ENCODE measurements at places on chromosomes 3 and 15.

GRCh38 chr3:49722896-49723295, 855 bp downstream of the GMPPB start:
- no peak for DNase-seq

DNA sequence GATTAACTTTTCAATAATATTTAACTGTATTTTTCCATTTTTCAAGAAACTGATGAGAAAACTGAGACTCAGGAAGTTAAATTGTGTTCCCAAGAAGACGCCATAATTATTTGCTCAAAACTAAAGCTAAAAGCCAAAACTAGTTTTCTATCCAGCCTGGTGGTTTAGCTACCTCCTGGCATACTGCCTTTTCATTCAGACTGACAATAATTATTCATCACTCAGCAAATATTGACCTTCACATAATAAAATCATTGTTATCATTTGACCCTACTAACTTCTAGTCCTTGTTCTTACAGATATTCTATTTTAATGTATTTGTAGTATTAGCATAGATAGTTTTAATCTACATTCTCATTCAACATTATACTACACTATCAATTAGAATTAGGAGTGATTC, 210.6 kb upstream of the GADL1 start:
- no peak for DNase-seq

DNA sequence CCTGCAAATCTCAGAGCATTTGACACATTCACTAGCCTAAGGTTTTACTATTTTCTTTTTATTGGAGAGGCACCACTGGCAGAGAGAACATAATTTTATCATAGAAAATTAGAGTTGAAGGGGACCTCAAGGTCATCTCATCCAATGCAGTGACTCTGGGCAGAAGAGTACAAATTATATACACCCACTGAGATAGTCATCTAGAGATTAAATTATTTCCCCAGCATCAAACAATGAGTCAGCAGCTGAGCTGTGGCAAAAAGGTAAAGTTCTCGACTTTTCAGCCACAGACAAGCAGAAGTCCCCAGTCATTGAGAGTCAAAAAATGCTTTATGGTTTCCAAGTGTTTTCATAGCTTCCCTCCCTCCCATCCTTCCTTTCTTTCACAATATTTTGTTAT, 39.3 kb upstream of the SEMA6D start:
- no peak for DNase-seq

DNA sequence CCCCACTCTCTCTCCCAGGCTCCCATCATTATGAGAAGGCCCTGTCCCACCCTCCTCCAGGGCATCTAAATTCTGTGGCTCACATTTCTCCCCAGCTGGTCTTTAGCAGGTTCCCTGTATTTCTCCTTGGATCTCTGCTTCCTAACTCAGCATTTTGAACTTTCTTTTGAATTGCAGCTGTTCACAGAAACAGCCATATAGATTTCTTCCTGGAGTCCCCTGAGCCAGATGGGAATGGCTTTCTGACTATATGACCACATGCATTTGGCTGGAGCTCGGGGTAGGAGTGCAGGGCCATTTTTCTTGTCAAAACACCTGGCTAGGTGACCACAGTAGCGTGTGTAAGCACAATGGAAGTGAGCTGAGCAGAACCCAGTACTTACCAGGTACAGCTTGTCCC, 22.0 kb downstream of the RBP2 start:
- no peak for DNase-seq

DNA sequence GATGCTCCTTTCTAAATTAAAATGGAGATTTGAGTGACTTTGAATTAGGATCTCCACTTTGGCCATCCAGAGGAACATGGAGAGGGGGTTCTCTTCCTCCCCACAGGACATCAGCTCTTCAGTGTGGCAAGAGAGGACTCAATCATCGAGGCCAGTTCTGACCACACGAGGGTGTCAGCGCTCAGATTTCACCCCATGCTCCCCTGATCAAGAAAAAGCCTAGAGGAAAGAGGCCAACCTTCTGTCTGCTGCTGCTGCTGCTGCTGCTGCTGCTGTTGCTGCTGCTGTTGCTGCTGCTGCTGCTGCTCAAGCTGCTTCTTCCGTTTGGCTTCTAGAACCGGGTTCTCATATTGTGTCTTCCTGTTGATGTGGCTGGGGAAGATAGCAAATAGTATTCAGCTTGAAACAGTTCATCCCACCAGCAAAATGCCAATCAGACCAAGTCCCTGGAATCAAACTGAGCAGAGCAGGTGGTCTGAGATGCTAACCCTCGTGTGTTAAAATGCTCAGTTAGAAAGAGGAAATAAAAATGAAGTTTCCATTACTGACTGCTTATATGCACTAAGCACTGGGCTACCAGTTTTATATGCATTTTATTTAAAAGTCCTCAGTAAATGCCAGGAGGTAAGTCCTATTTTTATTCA, 599.0 kb downstream of the MAGI1 start:
- DNase-seq: no peak

- DNase-seq: no peak
Measured at GRCh38 chr3:66633402-66634381, 132.9 kb upstream of the LRIG1 start.

DNA sequence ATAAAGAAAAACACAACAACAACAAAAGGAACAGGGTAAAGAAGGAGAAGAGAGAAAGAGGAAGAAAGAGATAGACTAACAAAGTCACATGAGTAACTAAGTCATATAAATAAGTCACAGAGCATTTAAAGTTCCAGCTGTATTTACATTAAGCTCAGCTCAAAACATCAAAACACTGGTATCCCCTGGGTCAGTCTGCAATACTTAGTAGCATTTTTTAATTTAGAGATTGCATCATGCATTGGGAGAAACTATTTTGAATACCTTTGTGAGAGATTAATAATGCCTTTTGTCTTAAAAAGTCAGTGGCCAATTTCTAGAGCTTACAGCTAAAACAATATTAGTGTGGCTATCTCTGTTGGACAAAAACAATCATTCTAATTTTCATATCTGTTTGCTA, 78.4 kb downstream of the NEK10 start:
- no peak for DNase-seq

GRCh38 chr15:38877471-38877870, 312.9 kb upstream of the RASGRP1 start:
- DNase-seq: no peak

- DNase-seq: no peak
Measured at GRCh38 chr3:116342499-116342898, 102.8 kb downstream of the LSAMP start.

GRCh38 chr15:47987461-47987860, 133.3 kb upstream of the SLC24A5 start:
- DNase-seq: no peak

- DNase-seq: no peak
Measured at GRCh38 chr3:100602506-100603444, 6.6 kb upstream of the ADGRG7 start.

GRCh38 chr3:42159147-42159546, 68.0 kb downstream of the TRAK1 start:
- no peak for DNase-seq

DNA sequence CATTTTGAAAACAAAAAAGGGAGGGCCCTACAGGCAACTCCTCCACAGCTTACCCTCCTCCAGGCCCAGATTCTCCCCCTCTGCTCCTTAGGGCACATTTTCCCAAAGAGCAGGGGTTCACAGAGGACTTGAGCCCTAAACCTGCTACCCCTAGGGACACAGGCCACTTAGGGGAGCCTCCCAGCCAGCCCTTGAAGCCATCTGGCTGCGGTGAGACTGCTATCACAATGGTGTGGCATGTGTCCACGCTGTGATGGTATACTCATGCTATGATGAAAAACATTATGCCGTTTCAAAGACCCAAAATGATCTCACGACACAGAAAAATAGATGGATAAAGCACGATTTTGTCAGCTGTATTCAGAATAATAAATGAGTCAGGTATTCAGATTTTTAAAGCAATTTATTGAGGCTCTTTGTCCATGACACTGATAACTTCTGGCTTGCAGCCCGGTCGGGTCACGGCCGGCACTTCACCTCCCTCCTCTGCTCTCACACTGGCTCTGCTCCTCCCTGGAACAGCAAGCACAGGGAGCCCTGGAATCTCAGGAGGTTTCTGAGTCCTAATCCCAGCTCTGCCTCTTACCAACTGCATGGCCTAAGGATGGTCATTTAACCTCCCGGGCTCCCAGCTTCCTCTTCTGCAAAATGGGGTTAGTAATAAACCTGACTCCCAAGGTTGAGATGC, 115.3 kb downstream of the MEGF11 start:
- no peak for DNase-seq

GRCh38 chr3:8423307-8423706, 78.3 kb upstream of the LMCD1 start:
- no peak for DNase-seq

- no peak for DNase-seq
Measured at GRCh38 chr15:60590935-60591495, 112.1 kb upstream of the ICE2 start.

GRCh38 chr3:10551139-10551538, 45.8 kb upstream of the ATP2B2 start:
- DNase-seq: no peak

GRCh38 chr15:59847968-59848367, 156.1 kb upstream of the FOXB1 start:
- DNase-seq: no peak

DNA sequence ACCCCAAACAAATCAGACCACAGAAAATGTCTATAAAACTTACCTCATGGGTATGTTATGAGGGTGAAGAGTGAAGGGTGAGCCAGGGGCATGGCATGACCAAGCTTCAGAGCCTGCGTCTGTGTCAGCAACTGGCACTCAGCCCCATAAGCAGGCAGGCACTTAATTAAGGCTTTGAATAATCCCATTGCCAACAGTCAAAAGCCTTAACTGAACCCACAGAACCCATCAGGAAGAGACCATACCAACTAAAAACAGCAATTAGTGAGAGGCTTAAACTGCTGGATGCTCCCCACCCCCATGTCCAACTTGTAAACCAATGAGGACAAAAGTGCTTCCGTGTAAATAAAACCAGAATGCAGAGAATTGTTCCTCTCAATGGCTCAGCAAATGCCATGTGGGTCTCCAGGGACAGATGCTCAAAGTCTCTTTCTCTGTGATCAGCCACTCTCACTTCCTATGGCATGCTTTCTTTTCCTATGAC, 126.0 kb downstream of the MYLK start:
- DNase-seq: no peak

DNA sequence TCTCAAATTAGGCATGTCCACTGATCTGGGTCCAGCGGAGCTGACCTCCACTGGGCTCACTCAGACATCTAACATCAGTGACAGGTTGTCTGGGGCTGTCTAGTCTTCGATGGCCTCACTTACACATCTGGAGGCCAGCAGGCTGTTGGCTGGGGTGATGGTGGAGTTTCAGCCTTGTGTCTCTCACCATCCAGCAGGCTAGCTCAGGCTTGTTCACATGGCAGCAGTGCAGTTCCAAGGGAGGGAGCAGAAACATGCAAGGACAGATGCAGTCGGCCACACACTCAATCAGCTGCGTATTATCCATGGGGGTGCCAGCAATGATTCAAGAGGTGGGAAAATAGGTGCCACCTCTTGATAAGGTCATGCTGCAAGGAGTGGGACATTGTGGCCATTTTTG, 292.5 kb downstream of the SHQ1 start:
- DNase-seq: no peak

- peak; percentile 4 for DNase-seq
Measured at GRCh38 chr15:76904461-76905012, 603 bp downstream of the SCAPER start.

DNA sequence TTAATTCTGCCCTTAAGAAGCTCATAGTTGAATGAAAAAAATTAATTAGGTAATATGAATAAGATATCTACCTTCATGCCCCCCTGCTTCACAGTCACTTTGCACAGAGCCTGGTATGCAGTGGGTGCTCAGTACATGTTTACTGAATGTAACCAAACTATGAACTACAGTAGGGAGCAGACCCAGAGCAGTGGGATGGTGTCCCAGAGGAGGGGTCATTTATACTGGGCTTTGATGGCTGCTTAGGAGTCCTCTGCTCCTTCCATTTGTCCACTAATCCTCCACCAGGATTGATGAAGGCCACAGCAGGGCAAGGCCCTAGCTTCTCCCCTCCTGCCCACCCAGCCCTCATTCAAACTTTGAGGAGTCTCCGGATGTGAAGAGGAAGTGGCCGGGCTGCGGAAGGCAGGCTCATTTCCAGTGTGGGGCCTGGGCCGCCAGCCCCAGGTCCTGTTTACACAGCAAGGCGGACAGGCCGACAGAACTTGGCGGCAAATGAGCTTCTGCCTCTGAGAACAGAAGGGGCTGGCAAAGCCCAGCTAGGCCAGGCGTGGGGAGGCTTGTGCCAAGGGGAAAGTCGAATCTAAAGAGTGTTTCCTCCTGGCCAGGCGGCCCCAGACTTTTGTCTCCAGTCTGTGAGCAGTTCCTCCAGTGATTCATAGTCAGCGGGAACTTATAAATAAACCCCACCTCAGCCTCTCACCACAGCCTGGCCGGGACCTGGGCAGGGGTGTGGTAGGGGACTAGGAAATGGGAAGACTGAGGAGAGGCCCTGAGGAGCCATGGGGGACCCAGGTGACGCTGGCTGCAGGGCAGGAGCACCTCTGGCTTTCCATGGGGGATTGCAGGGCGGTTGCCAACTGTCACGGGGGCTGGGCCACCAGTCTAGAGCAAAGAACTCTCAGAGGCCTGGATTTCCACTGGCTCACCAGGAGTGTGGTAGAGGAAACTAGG, 51.6 kb upstream of the LCTL start:
- DNase-seq: no peak

DNA sequence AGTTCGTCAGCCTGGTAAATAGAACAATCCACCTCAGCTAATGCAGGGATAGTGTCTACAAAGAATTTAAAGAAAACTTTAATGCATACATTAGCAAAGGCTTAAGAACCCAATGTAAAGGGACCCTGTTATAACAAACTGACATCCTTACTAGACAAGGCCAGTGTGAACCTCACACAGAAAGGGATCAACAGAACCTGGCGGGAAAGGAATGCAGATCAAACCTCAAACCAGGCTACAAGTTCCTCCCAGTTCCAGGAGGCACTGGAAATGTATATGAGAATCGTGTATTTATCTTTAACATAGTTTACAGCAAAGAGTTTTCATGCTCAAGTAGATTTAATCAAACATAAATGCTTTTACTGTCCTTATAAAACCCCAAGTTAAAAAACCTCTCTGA, 37.6 kb upstream of the ATP11B start:
- DNase-seq: no peak

DNA sequence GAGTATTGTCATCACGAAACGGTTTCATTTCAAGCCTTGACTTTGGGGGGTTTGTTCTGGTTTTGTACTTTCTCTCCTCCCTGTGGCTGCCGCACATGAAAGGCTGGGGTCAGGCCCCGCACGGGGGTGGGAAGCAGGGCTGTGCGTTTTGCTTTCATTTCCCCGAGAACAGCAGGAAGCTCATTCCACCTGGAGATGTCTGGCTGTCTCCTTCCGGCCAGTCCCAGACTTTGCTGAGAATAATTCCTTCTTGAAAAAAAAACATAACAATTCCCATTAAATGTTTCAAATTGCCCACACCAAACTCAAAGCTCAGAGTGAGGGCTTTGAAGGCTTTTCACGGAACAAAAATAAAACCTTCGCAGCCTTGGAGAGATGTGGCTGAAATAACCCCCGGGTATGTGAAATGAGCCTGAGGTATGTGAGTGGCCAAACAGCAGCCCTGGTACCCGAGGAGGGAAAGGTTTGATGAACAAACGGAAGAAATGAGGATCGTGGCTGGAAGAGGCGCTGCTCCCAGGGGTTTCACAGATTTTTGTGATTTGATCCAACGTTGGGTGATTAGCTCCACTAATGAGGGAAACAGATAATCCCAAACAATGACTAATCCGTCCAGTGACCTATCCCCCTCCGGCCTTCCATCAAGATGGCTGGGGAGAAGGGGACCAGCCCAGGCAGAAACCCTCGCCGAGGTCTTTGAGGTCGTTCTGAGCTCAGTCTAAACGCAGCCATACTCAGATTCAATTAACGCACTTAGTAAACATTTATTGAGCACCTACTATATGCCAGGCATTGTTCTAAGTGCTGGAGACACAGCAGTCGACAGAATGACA, 126.9 kb upstream of the MEF2A start:
- DNase-seq: no peak

- no peak for DNase-seq
Measured at GRCh38 chr3:181615666-181616065, 96.1 kb upstream of the SOX2 start.

All from activated CD4-positive, alpha-beta T cell treated with anti-CD3 and anti-CD28 coated beads for 24 hours (primary cell).